ENCODE measurements at places on chromosomes 6 and 20.

DNA sequence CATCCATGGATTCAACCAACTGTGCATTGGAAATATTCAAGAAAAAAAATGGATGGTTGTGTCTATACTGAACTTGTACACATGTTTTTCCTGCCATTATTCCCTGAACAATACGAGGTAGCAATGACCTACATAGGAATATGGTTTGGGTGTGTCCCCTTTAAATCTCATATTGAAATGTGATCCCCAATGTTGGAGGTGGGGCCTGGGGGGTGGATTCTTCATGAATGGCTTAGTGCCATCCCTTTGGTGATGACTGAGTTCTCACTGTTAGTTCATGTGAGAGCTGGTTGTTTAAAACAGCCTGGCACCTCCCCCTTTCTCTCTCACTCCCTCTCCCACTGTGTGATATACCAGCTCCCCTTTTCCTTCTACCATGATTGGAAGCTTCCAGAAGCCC is 139.8 kb upstream of the BACH2 start:
- no peak for DNase-seq

DNA sequence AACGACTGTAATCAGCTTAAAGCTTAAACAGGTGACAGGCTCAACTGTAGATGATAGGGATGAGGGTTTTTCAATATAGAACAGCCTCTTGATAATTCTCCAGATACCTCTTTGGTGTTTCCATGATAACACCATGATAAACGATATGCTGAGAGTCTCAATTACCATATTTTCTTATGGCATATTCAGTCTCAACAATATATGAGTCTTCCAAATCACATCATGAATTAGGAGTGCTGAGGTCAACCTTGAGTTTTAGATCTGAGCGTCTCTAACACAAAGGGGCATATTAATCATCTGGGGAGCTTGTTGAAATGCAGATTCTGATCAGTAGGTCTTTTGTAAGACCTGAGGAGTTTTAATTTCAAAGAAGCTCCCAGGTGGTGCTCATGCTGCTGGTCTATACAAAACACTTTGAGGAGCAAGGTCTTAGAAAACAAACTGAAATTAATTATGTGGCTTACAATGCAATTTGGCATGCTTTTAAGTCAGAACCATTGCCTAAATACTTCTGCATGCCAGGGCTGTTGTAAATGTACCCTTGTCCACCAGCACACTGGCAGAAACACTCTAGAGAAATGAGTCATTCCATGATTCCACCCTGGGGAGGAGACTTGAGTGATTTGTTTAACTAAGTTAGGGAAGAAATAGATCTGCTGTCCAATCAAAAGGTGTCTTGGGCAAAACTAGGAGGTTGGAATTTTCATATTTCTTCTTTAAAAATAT is 49.6 kb downstream of the PTCHD4 start:
- DNase-seq, result peak; percentile 30

DNA sequence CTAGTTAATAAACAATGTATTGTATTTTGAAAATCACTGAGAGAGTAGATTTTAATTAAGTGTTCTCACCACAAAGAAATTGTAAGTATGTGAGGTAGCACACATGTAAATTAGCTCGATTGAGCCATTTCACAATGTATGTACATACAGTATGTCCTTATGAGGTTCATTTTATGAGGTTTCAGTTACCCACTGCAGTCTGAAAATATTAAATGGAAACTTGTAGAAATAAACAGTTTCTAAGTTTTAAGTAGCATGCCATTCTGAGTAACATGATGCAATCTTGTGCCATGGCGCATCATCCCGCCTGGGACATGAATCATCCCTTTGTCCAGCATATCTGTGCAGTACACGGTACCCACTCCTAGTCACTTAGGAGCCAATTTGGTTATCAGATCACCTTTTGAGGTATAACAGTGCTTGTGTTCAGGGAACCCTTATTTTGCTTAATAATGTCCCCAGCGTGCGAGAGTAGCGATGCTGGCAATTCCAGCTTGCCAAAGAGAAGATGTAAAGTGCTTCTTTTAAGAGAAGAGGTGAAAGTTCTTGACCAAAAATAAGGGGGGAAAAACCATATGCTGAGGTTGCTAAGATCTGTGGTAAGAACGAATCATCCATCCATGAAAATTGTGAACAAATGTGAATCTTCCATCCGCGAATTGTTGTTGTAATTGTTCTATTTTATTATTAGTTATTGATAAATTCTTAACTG is 64.7 kb downstream of the KCNS1 start:
- peak; percentile 82 for DNase-seq

DNA sequence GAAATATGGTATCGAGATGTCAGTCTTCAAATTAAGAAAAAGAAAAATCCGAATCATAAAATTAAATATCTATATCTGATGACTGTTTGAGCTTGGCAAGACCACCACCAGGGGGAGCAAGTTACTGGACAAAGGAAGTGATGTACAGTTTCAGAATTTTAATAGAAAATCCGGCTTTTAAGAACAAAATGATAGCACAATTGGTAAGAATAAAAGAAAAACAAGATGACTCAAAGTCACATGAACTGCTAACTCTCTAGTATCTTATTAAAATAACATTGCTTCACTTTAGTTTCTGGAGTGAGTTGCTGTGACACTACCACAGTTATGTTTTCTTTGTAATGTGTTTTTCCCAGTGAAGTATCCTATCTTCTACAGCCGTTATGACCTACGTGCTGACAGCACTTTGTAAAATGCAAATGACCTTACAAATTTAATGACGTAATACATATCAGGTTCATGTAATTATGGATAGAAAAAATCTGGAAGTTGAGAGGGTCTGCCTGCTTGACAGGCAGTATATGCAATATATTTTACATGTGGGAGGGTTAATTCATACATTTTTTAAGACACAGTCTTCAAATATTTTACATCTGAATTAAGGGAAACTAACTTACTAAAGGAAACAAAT is 405.3 kb upstream of the HS3ST5 start:
- DNase-seq, result peak; percentile 87

GRCh38 chr6:157170535-157170934 is 152.8 kb downstream of the TMEM242 start:
- DNase-seq, result no peak

DNA sequence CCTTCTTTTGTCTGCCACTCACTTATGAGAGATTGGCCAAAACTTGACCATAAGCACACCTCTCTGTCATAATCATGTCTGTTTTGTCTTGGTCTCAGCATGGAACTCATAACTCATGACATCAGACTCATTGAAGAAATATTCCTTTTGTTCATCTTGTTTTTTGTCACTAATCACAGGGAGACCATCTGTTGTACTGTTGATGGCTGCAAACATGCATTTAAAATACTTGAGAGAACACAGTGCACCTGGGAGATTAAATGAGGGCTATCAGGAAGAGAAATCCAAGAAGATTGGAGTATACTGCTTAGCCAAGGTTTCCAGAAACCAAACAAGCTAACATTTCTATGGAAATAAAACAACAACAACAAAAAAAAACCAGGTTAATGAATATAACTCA is 689.7 kb downstream of the EPM2A start:
- peak; percentile 34 for DNase-seq

DNA sequence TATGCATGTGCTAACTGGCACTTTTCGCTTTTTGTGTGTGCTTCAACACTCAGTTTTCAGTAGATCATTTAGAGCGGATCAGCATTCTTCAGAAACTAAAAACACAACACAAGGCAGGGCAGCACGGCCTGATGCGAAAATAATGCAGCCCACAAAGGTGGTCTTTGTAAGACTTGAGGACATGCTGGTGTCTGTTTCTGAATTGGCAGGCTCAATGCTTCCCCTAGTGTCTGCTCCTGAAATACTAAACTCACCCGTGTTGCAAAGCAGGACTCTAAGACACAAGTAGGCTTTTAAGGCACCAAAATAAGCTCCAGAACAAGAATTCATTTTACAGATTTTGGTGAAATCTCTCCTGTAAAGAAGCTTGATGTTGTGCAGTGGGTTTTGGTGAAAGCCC is 676.5 kb downstream of the TENT5A start:
- no peak for DNase-seq

GRCh38 chr20:37349517-37350491 is 3.9 kb downstream of the SRC start:
- no peak for DNase-seq

DNA sequence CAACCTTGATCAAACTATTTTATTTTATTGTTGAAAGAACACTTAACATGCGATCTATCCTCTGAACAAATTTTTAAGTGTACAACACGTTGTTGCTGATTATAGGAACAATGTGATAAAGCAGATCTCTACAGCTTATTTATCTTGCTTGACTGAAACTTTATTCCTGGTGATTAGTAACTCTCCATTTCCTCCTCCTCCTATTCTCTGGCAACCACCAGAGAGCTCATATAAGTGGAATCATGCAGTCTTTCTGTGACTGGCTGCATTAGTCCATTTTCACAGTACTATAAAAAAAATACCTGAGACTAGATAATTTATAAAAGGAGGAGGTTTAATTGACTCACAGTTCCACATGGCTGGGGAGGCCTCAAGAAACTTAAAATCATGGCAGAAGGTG is 218.1 kb downstream of the LRFN2 start:
- DNase-seq, result no peak

- DNase-seq, result no peak
These were observed 427.9 kb downstream of the CD83 start for GRCh38 chr6:14545496-14545895.

DNA sequence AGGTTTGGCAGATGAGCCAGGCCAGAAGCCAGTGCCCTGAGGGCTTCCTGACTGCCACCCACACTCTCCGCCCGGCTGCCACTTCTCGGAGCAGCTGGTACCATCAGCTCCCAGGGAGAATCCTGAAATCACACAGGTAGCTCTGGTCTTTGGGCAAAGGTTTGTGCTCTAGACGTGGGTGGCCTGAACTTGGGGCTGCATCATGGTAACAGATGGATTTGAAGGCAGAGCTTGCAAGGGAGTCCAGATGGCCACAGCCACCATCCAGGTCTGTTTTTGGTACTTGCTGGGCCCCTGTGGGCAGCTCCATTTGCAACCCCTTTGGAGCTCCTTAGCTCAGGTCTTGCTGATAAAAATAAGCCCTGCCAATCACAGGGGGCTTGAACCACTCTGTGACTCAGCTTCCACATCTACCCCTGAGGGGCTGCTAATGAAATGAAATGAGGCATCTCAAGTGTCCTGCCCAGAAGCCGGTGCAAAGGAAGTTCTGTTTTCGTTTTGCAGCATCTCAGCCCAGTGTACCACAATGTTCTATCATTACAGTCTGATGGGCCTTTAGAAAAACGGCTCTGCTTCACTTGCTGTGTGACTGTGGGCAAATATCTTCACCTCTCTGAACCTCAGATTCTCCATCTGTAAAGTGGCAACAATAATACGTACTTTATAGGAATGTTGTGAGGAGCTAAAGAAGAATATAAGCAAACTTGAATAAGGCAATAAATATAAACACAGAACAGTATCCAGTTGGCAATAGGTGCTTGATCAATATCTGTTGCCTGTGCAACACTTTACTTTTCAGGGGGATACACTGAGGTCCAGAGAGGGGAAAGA is 25.1 kb upstream of the CDH22 start:
- DNase-seq, result no peak
